ENCODE measurements at places on chromosomes 7 and 10.

DNA sequence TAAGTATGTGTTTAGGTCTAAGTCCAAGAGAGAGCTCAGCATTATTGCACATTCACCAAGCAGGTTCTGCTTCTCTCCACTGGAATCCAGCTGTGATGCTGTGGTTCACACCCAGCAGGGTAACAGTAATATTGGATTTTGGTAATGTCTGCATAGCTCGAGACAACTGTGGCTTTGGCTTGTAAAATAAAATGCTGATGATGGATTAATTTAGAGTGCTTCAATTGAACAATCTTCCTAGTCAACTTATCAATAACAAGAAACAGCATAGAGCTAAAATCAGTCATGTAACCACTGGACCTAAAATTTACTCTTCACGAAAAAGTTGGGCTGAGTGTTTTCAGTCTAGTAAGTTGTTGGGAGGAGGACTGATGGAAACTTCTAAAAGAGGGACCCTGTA, 709.2 kb downstream of the TYW1 start:
- no peak for DNase-seq

GRCh38 chr7:67438198-67438882, 441.7 kb downstream of the TYW1 start:
- no peak for DNase-seq

DNA sequence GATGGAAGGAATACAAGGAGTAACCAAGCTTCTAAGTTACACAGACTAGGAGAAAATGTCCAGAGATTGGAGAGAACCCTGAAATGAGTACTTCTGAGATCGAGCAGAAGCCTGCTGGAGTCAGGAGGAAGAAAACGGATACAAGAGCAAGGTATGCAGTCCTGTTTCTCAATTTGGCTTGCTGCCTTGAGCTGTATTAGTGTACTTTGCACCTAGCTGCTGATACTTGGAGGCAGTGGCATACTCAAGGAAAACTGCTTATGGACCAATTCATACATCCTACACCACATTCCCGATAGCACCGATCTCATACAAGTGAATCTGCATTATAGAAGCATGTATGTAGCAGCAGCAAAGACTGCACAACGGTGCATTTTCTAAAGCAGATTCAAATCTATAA, 14.4 kb downstream of the PIP4K2A start:
- no peak for DNase-seq

- DNase-seq: no peak
Observed at GRCh38 chr10:120506674-120507073, 49.6 kb downstream of the PLPP4 start.

GRCh38 chr10:49119746-49120145, 4.4 kb upstream of the VSTM4 start:
- DNase-seq: no peak

- no peak for DNase-seq
Observed at GRCh38 chr7:6718124-6718523, 11.4 kb upstream of the ZNF12 start.

DNA sequence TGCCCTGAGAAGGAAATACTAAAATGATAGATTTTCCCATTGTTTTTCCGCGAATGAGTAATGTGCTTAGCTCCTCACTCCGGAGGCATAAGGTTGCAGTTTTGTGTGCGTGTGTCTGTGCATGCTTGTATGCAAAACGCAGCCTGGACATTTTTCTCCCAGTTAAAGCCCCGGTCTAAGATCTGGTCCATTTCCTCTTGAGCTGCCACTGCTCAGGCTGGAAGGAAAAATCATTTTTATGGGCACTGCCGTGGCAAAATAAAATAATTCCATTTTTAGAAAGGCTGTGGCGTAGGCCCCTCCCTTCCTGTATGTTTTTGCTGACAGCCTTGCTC, 260.6 kb downstream of the WDR37 start:
- DNase-seq: no peak

GRCh38 chr7:106521541-106521940, 139.4 kb downstream of the CCDC71L start:
- no peak for DNase-seq

DNA sequence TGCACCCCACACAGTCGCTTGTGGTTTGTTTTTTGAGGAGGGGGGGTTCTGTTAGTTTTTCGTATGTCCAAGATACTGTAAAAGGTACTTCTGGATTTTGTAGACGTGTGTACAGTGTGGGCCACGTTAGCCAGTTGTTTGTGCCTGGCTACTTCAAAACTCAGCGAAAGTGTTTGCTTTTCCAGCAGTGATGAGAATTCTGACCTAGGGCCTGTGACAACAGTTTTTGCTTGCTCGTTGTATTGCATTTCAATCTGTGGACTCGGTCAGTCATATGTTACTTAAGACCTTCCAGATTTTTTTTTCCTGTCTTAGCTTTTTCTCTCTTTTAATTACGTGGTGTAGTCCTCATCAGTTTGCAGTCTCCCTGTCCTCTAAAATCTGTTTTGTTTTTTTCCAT, 338.9 kb upstream of the GALNT17 start:
- no peak for DNase-seq

GRCh38 chr10:46175831-46176230, 111.0 kb upstream of the ANTXRL start:
- no peak for DNase-seq

- no peak for DNase-seq
Observed at GRCh38 chr10:131211965-131212619, 99.4 kb downstream of the TCERG1L start.

DNA sequence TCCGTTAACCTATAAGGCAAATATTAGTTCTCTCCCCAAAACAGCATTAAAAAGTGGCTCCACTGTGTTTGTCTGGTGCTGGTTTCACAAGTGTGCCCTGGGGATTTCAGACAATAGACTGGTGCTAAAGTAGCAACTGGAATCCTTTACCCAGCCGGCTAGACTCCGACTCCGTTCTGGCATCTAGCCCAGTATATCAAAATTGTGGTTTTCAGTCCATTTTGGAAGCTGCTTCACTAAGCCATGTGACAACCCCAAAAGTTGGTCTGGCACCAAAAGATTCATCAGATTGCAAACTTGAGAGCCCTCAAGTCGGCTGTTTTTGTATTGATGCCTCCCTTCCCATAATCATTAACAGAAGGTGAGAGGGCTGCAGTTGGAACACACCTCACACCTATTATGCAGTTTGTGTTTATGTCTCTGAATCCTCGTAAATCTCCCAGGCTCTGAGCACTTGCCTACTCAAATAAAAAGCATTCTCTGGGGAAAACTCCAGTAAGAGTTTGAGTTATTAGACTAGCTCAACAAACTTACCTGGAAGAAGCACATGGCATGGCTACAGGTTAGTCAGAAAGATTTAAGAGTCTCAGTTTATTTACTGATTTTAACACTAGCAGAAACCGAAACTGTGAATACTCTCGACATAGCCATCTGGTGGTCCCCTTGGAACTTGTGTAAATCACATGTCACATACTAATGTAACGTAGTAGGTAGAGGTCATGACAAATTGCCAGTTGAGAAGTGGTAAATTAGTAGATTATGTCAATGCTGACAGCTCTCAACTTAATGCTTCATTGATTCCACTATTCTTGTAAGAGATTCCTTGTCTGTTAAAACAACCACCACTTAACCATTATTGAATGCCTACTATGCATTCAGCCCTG, 14.8 kb upstream of the WNT16 start:
- DNase-seq: no peak

DNA sequence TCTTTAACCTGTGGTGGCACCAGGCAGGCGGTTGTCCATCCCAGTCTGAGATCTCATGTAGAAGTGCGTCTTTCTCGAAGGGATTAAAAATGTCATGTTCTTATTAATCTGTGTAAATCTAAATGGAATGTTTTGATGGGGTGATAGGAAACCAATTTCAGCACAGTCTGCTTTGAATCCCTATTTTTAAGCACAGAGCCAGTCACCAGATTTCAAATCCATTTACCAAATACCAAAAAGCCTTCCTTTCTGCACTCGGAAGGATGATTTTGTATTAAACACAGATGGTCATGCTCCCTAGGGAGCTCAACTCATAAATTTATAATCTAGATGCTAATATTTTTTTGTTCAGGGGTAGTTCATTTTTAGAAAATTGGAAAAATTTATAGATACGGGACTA, 160.6 kb upstream of the AOAH start:
- no peak for DNase-seq

- DNase-seq: no peak
Observed at GRCh38 chr7:78323118-78323517, 524.5 kb downstream of the PHTF2 start.

GRCh38 chr7:129495987-129496386, 6.3 kb upstream of the SMKR1 start:
- no peak for DNase-seq

DNA sequence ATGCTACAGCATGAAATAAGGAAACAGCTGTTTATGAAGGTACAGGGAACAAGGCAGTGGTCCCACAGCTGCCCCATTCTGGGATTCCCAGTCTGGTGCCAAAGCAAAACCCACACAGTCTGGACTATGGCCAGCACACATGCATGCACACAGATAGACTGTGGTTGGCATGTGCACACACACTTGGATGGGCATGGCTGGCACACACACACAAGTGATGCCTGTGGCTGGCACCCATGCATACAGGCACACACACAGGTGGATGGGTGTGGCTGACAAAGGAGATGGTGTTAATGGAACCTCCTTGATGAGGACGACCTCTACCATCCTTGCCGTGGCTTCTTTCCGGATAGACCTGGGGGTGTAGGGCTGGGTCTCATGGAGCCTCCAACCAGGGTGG, 114.0 kb upstream of the LYZL2 start:
- DNase-seq: no peak

DNA sequence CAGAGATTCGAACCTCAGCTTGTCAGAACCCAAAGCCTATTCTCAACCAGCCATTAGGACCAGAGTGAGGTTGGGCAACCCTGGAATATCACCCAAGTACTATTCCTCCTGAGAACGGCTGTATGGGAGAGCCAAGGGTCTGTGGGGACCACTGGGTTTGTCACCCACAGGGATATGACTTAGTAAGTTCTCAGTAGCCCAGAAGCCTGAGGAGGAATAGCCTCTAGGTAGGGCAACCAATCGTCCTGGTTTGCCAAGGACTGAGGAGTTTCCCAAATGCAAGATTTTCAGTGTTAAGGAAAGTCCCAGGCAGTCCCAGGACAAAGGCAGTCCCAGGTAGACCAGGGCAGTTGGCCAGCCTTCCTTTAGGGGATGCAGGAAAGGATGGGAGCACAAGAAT, 46.7 kb downstream of the PNLIPRP2 start:
- DNase-seq: no peak

- no peak for DNase-seq
Observed at GRCh38 chr10:87670586-87670985, 10.9 kb downstream of the PAPSS2 start.

- no peak for DNase-seq
Observed at GRCh38 chr10:13079776-13080050, 20.2 kb upstream of the OPTN start.

- no peak for DNase-seq
Observed at GRCh38 chr10:33556620-33557019, 222.2 kb upstream of the NRP1 start.

- no peak for DNase-seq
Observed at GRCh38 chr7:125423458-125424155, 494.0 kb upstream of the POT1 start.

- DNase-seq: no peak
Observed at GRCh38 chr10:124160943-124161582, 67.7 kb upstream of the CHST15 start.

- DNase-seq: no peak
Observed at GRCh38 chr7:26594553-26594952, 269.8 kb downstream of the SKAP2 start.

- no peak for DNase-seq
Observed at GRCh38 chr10:51468424-51468823, 231.0 kb downstream of the CSTF2T start.

DNA sequence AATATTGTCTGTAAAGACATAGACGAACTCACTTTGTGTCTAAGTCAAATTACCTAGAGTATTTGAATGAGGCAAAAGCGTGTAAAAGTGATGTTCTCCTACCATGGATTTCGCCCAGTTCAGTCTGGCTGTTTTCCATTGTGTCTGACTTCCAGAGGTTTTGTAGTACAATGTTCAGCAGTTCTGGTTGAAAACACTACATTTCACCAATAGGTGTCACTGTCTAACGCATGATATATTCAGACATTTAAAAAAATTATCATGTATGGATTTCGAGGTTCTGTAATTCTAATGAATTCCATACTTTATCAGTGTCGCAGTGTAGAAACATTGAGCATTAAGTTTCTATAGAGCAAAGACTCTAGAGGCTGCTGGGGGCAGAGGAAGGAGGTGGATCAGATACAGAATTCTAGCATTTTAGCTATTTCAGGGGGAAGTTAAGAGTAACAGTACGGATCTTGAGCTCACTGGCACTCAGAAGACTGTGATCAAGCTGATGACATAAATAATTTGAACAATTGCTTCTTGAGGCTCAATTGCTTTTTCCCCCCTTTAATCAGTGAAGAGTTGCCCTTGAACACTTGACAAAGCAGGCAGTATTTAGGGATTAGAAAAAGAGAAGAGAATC, 196.9 kb upstream of the RHOBTB1 start:
- DNase-seq: peak; percentile 43

DNA sequence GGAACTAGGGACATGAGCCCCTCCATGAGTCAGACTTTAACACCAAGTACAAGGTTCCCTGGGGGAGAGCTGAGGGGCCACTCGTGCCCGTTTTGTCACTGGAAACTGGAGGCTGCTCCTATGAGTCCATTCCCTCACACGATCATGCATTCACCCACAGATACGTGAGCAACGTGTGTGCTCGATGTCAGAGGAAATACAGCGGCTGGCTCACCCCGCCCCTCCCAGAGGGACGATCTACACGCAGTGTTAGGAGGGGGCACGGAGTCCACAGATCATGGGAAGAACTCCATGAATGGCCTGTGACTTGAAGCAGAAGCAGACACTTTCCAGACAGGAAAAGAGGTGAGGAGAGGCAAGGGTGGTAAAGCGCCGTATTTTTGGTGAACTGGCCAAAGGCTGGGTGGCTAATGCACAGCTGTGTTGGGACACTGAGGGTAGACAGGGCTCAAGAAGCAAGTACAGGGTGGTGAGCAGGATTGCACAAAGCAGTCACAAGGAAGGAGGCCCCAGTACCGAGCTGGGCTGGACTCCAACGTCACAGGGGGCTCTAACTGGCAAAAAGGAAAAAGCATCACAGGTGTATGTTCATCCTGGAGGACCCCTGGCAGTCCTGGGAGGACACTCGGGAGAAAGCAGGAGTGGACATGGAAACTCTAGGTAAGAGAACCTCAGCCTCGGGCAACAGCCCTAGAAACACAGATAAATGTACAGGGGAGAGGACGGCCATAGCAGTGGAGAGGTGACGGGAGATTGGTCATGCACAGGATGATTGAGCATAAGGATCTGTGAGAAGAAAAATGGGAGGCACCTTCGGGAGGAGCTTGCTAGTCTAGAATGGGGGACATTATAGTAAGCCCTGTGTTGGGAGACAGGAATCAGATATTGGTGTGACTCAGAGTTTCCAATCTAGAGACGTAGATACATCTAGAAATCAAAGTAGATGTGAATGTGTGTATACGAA, 41.2 kb downstream of the TNS3 start:
- DNase-seq: no peak

All from right cardiac atrium (tissue), 5 donors.